Fibroblast of skin of left biceps (primary cell): ENCODE measurements at places on chromosomes 16 and 17.

DNA sequence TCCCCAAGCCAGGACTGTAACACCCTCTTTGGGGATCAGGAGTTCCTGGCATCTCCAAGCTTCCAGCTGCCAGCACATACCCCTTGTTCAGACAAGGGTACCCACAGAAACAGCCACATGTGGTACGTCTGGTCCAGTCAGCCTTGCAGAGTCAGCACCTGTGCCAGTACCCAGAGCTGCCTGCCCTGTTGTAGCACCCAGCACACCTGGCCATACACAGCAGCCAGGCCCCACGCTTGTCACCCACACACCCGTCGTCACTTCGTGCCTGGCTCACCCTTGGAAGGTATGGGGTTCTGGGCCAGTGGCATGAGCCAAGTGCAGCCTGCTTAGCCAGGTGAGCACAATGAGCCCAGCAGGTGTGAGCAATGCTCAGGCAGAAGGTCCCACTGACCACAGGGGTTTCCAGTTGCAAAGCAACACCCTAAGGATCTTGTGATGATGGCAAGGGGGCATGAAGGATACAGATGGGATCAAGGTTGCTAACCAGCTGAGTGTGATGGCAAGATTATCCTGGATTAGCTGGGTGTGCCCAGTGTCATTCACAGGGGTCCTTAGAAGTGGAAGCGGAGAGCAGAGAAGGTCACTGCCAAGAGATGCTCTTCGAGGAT, 202.3 kb downstream of the CPPED1 start:
- no peak for DNase-seq

DNA sequence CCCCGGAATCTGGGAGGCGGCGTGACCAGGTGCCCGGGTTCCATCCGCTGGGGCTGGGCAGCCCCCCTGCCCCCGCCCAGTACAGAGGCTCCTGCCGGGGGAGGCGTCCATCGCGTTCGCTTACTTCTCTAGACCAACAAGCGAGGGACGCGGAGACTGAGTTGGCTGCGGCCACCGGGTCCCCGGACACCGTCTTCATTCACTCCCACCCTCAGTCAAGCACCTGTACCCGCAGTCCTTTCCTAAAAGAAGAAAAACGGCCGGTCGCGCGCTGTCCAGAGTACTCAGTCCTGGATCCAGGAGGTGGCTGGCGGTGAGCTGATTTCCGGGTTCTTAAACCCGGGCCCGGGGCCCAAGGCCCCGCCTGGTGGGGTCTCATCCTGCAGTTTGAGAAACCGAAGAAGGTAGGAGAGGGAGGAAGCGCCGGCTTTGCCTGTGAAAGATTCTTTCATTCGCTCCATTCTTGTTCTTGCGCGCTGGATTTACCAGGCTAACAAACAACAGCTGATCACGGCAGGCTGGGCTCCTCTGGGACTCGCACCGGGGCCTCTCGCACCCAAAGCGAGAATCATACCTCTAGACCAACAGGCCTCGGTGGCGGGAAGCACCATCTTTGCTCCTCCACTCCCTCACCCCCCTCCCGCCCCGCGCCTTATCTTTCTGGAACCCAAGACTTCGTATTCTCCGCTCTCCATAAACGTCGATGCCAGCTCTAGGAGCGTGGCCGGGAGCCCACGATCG, 17.4 kb upstream of the OR1F1 start:
- no peak for DNase-seq

- no peak for DNase-seq
These were observed 19.4 kb downstream of the UNC45B start for GRCh38 chr17:35167046-35167445.

GRCh38 chr16:70324998-70325747, 21.5 kb upstream of the DDX19A start:
- DNase-seq, result no peak

- DNase-seq, result no peak
These were observed 9.0 kb downstream of the SDK2 start for GRCh38 chr17:73635101-73635817.

DNA sequence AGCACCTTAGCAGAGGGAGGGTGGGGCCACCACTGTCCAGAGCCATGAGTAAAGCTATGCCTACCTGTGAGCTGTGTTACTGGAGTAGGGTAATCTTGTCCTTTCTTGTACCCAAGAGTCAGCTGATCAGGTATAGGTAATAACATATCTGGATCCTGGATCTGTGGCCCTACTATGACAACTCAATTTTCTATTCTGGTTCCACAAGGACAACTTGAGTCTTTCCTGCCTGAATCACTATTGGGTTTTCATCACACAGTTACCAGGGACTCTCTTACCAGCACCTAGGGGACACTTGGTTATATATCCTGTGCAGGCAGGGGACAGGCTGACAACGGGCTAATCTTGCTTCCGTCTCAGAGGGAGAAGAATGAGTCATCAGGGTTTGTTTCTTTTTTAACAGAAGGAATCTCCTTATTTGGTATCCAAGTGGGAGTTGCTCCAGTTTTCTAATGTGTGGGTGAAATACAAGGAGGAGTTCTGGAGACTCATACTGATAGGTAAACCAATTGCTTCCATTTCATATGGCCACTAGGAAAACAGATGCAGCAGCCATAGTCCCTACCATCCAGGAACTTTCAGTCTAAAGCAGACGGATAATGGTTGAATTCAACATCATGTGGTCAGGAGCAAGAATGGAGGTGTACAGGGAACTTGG, 6.8 kb downstream of the ZNF267 start:
- DNase-seq, result no peak

DNA sequence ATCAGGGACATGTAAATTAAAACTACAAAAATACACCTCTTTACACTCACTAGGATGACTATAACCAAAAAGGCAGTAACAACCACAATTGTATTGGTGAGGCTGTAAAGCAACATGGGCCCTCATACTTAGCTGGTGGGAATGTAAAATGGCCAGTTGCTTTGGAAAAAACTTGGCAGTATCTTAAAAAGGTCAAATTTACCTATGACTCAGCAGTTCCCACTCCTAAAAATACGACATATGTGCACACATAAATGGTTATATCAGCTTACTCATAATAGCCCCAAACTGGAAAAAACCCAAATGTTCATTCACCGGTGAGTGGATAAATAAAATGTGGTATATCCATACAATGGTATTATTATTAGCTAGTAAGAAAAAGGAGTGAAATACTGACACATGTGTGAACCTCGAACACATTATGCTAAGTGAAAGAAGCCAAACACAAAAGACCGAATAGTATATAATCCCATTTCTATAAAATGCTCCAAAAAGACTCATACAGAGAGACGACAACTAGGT, 391.4 kb downstream of the NPIPA8 start:
- DNase-seq, result no peak

GRCh38 chr17:40190197-40191021, 13.1 kb downstream of the RAPGEFL1 start:
- no peak for DNase-seq

DNA sequence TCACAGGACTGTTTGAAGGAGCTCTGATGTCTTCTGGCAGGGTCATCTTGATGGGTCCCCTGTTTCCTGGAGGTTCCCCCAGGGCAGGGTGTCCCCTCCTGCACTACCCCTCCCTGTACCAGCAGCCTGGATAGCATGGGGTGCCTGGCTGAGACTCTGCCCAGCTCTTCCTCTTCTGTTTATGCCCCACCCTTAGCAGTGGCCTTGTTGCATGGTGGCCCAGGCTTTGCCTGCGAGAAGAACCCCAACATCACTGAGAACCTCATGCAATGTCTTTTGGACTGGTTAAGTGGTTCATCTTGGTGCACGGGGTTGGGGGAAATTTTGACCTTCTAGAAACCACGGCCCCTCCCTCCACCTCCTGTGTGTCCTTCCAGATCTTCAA, 121.8 kb downstream of the IRX3 start:
- no peak for DNase-seq

- DNase-seq, result no peak
These were observed 47.3 kb downstream of the TTC19 start for GRCh38 chr17:16046966-16047365.

GRCh38 chr17:74157366-74157765, 46.1 kb upstream of the RPL38 start:
- DNase-seq, result no peak

- peak; percentile 85 for DNase-seq
These were observed 260.5 kb downstream of the CBLN1 start for GRCh38 chr16:49021136-49021535.

DNA sequence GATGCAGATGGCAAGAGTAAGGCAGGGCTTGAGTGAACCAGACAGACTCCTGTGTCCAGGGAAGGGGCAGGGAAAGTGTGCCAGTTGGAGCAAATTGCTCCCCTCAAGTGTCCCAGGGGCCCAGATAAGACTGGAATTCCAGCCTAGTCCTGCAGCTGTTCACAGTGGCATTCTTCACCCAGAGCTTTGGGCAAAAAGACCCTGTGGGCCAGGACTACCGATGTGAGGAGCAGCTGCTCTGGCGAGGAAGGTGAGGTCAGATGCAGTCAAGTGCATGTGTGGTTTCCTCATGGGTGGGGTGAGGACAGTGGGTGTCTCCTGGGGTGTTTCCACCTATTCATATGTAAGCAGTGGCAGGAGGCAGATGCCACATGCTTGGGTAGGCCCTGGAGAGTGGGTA, 14.3 kb downstream of the NEUROD2 start:
- DNase-seq, result no peak

GRCh38 chr17:2393954-2394749, 6.7 kb downstream of the MNT start:
- no peak for DNase-seq

GRCh38 chr17:10875430-10875851, 37.6 kb upstream of the PIRT start:
- DNase-seq, result no peak

DNA sequence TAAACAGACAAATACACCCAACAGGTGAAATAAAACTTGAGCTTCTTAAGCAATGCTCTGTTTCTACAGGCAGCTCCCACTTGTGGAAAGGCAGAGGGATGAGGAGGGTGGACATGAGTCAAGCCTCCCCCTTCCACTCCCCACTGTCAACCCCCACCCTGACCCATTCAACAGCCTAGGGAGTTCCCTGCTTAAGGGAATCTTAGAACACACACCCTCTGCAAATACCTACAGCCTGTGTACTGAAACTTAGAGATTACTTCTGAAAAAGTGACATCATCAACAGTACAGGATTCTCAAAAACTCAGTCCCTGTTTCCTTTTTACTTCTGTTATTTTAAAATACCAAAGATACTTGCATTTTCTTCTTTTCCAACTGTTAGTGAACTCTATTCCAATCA, 345.4 kb downstream of the SOX9 start:
- no peak for DNase-seq

DNA sequence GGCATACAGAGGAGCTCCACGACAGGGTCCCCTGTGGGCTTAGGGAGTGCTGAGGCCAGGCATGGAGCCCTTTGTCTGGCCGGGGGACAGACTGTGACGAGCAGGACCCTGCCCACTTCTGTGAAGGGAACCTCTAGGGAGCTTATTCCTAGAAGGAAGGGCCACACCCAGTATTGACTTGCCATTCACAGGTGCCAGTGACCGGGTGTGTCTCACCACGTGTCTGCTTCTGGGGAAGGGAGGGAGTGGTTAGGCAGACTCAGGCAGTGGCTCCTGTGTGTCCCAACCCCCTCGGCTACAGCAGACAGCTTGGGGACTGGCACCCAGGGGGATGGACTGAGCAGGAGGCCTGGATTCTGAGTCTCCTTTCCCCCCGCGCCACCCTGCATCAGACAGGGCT, 57.2 kb downstream of the SOCS1 start:
- DNase-seq, result no peak

- DNase-seq, result no peak
These were observed 191.0 kb downstream of the CPPED1 start for GRCh38 chr16:12612598-12613101.

DNA sequence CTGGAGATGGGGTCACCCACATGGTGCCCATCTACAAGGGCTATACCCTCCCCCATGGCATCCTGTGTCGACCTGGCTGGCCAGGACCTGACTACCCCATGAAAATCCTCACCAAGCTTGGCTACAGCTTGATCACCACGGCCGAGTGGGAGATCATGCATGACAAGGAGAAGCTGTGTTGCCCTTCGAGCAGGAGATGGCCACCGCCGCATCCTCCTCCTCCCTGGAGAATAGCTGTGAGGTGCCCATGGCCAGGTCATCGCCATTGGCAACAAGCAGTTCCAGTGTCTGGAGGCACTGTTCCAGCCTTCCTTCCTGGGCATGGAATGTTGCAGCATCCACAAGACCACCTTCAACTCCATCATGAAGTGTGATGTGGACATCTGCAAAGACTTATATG, 5.3 kb upstream of the FLCN start:
- DNase-seq, result no peak

DNA sequence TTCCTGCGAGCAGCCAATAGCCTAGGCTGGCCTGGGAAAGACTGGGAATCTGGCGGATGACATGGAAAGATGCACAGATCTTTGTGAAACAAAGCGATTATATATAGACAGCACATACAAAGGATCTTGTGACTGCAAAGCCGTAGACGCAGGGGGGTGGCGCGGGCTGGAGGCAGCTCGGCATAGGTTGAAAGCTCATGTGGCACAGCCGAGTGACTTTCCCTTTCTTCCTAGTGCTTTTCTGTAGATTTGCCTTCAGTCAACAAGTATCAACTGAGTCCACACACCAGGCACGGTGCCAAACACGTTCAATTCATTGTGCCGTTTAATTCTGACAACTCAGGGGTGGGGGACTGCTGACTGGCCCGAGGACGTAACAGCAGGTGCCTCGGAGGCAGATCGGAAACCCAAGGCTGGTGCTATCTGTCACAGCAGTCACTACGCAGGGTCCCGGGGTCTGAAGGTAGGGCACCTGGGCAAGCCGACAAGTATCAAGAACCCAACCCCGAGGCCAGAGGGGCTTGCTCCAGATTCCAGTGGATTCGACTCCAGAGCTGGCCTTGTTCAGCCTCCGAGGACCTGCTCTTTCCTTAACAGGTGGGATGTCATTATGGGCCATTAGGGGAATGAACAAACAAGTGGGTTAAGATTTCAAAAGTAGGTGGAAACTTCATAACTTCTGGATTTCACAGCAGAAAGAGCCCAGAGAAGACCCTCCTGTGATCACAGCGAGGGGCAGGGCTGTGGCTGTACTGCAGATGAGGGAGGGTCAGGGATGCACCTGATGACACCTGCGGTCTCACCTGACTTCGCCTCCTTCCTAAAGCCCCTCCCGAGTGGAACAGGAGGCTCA, 5.9 kb downstream of the PAM16 start:
- no peak for DNase-seq

- DNase-seq, result no peak
These were observed 54.8 kb downstream of the CDH13 start for GRCh38 chr16:82681592-82681991.

DNA sequence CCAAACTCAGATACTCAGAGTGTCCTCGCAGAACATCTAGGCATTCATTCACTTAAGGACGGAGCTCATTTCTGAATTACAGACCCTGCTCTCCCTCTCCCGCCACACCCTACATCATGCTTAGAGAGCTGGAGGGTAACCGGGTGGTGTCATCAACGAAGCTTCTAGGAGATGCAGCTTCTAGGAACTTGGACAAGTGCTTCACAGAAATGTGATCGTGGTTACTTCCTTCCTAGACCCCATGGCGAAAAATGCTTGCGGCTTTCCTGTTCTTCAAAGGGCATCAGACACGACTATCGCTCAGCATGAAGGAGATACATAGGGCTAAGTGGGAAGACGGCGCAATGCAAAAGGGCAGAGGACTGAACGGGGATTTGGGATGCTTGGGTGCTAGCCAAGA, 126.8 kb downstream of the ZFHX3 start:
- no peak for DNase-seq
